ENCODE measurements at places on chromosomes 6 and 20.

GRCh38 chr6:169176361-169176991 is 77.2 kb downstream of the THBS2 start:
- DNase-seq, result no peak

DNA sequence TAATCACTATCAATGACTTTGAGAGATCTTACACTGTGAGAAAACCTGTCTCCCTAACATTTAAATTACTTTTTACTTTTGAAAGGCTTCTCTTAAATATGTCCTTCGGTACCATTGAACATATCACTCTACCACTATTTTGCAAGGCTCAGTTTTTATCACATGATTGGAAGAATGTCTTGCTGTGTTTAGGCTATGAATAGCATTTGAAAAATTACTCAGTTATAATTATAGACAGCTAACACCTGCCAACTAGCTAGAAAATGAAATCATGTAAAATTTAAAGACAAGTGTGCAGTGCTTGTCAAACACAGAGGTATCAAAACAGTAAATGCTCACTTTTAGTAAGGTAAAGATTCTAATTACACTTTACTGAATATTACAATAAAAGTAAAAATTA is 11.0 kb downstream of the SESN1 start:
- DNase-seq, result no peak

DNA sequence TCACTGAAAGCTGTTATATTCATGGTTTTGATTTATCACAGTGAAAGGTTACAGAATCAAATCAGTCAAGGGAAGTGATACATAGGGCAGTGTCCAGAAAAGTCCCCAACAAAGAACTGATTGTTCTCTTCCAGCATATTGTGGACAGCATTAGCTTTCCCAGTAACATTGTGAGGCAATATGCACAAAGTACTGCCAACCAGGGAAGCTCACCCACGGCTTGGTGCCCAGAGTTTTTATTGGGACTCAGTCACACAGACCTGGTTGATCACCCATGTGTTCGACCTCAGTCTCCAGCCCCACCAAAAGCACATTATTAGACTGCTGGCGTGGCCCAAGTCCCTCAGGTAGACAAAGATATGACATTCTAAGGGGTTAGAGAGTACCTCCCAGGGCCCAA is 76.0 kb downstream of the LCA5 start:
- no peak for DNase-seq

DNA sequence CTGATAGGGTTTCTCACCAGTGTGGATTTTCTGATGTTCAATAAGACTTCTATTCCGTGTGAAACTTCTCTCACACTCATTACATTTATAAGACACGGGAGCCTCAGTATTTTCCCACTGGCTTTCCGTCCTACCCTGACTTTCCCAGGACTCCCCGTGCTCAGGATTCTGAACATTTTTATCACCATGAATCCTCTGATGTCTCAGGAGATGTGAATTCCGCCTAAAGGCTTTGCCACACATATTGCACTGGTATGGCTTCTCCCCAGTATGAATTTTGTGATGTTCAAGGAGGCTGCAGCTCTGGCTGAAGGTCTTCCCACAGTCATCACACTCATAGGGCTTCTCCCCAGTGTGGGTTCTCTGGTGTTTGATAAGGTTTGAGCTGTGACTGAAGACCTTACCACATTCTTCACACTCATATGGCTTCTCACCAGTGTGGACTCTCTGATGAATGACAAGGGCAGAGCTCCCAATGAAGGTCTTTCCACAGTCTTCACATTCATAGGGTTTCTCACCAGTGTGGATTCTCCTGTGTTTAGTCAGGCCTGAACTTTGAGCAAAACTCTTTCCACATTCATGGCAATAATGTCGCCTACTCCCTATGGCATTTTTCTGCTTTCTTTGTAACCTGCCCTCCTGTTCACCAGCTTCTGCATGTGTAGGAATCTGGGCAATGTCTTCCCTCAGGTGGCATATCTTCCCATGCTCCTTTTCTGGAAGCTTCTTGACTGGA is 6.7 kb downstream of the ZKSCAN4 start:
- DNase-seq, result no peak

GRCh38 chr6:6790393-6790792 is 201.9 kb downstream of the LY86 start:
- DNase-seq, result no peak

- no peak for DNase-seq
Measured at GRCh38 chr6:166803471-166803870, 152.9 kb downstream of the RNASET2 start.

DNA sequence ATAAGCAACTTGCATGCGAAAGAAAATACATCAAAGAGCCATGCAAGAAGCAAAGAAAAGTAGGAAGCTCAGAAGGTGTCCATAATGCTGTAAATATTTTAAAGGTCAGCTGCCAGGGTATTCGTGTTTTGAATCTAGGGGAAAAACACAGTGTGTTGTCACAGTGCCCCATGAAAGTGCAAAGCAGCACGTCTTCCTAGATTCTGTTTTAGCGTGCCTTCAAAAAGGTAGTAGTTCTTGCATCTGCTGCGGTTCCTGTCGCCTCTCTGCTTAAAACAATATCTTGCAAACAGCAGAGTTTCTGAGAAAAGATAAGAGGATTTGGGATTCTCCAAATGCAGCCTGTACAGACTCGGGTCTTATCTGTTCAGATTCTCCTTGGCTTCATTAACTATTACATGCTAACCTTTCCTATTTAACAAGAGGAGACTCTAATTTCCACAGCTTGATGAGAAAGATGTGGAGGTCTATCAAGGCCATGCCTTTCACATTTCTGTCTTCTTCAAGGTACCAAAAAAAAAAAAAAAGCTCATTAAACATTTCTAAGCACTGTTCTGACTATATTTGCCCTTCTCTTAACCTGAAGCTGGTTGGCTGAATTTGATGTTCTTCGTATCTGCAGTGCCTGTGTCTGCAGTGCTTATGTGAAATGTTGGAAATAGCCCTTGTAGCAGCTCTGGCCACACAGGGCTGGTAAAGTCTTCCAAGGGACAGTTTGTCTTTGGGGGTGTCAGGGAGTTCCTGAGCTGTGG is 297.5 kb downstream of the ADGB start:
- DNase-seq, result no peak

- DNase-seq, result no peak
Measured at GRCh38 chr20:51799401-51799860, 2.9 kb downstream of the SALL4 start.

GRCh38 chr20:60976913-60977312 is 275.1 kb upstream of the CDH4 start:
- DNase-seq, result no peak

DNA sequence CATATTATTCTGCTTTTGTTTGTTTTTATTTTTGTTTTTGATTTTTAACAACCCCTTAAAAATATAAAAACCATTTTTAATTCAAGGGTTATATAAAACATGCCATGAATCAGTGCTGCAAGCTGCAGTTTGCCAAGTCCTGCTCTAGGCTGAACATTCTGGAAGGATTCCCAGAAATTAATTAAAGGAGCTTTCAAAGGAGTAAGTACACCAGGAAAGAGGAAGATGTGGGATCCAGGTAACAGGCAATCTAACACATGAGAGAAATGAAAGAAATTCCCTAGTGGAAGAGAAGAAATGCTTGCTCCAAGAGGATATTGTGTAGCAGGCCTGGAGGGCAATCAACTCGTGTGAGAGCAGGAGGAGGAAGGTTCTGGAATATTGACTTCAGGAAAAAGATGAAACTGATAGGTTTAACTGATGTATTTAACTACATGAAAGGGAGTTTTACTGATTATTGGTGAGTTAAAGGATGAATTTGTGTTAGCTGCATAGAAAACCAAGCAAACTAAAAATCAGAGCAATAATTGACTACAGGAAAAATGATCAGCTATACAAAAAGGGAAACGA is 146.0 kb upstream of the PHACTR1 start:
- DNase-seq, result no peak

DNA sequence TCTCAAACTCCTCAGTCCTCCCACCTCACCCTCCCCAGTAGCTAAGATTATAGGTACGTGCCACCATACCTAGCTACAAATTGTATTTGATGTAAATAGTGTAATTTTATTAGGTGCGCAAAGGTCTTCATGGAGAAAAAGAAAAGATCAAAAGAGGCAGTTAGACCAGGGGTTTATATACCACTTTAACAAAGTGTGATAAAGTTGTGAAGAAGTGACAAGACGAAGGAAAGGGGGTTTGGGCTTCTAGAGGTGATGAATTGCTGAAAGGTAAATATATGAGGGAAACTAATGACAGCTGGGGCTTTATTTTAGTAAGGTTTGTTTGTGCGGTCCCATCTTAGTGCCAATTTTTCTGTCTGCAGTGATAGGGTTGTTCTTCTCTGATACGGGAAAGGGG is 105.3 kb downstream of the CD24 start:
- no peak for DNase-seq

DNA sequence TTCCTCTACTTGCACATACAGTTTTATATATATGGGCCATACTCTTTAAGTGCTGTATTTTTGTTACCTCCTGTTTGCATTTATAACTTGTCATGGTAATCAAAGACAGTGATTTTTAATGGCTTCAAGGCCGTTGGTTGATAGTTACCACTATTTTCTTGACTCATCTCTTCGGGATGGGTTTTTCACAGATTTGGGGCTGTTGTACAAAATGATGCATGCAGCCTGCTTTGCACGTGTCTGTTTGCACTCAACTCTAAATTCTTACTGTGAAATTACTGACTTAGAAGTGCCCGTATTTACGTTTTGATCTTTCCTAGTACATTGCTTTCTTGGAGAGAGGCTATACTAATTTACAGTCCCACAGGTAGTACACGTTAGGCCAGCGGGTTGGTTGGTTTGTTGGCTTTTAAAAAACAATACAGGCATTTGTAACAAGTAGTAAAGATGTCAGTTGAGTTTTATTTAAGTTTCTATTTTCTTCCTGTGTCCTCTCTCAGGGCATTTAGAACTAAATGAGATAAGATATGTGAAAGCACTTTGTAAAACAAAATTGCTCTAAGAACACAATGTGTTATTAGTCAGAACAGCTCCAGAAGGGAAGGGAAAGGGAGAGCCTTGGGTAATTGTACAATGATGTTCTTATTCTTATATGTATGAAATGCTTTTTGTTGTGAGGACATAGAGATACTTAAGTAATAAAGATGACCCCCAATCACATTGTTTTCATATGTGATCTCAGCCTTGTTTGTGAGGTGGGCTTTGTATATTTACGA is 11.7 kb downstream of the JARID2 start:
- no peak for DNase-seq

- DNase-seq, result no peak
Measured at GRCh38 chr20:51417250-51418136, 125.0 kb downstream of the NFATC2 start.

DNA sequence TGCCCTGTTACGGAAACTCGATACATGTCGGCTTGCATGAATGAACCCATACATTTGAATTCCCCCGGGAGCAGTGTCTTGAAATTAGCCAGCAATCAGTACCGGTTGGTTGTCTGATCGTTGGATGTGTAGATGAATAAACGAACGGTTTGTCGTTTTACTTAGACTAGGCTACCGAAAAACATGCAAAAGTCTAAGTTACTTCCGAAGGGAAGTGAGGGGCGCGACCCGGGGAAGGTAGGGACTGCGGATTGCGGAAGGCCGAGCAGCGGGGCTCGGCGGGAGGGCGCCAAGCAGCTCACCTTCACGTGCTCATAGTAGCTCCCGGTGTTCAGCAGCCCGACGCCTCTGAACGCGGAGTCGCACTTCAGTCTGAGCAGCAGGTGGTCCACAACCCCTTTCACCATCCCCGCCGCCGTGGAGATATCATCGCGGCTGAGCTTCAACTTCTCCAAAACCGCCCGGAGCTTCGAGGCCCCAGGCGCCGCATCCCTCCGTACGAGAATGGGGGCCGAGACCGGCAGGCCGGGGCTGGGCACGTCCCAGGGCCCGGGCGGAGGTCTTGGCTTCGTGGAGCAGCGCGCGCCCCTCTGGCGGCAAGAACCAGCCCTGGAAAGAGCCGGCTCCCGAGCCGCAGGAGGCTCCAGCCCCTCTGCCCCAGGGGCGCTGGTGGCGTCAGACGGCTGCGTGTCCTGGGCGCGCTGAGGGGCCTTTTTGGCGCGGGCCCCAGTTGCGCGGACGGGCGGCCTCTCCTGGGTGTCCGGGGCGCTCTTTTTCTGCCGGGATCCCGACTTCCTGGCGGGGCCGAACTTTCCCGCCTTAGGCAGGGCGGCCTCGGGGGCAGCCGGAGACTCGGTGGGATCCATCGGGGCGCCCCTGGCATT is 632 bp downstream of the CGAS start:
- DNase-seq, result no peak

DNA sequence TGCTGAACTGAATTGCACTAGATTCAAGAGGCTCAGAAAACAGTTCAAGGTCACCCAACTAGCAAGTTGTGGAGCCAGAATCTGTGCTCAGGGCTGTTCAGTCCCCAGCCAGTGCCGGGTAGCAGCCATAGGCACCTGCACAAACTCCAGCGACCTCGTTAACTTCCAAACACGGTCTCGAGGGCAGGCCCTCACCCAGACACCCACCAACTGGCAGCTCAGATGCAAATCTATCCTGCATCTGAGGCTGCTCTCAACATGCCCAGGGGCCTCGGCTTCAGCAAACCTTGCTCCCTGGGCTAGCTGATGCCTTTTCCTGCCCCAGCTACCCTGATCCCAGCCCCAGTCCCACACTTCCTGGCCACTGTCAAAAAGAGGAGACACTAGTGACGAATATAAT is 3.7 kb downstream of the JPH2 start:
- DNase-seq, result no peak

- no peak for DNase-seq
Measured at GRCh38 chr20:3875378-3875974, 13.7 kb upstream of the PANK2 start.

DNA sequence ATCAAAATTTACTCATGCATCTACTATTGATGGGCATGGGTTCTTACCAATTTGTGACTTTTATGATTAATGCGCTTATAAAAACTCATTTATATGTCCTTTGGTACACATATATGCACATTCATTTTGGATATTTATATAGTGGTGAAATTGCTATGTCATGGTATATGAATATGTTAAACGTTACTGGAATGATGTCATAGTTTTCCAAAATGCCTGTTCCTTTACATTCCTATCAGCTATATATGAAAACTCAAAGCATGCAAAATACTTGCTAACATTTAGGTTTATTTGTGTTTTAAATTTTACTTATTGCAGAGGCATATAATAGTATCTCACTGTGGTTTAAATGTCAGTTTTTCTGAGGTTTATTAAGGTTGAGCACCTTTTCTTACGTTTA is 1403.1 kb downstream of the HACE1 start:
- DNase-seq, result no peak

- DNase-seq, result peak; percentile 58
Measured at GRCh38 chr6:17865798-17866725, 121.4 kb downstream of the KIF13A start.

- no peak for DNase-seq
Measured at GRCh38 chr6:167858842-167859664, 32.3 kb downstream of the AFDN start.

GRCh38 chr6:14542670-14543366 is 425.2 kb downstream of the CD83 start:
- peak; percentile 44 for DNase-seq

- DNase-seq, result no peak
Measured at GRCh38 chr6:50840112-50840810, 21.6 kb downstream of the TFAP2B start.

DNA sequence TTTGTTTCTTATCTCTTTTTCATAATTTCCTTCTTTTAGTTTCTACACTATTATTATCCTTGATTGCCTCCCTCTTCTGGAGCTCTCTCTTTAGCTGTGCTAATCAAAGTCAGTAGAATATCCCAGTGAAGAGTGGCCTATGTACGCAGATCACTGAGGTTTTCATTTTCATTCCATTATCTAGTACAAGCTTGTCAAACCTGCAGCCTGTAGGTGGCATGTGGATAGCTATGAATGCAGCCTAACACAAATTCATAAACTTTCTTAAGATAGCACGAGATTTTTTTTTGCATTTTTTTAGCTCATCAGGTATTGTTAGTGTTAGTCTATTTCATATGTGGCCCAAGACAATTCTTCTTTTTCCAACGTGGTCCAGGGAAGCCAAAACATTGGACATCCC is 825.7 kb upstream of the MAP3K7 start:
- DNase-seq, result no peak
